Hematopoietic multipotent progenitor cell treated with erythropoietin and hydrocortisone succinate and interleukin-3 and kit ligand, for 17 days (in vitro differentiated cells): ENCODE measurements at places on chromosomes 1 and 21.
A peak's percentile ranks its signal among the peaks of the same experiment; 100 is the strongest.

- DNase-seq: no peak
Observed at GRCh38 chr1:186678155-186678554, 2.1 kb downstream of the PTGS2 start.

DNA sequence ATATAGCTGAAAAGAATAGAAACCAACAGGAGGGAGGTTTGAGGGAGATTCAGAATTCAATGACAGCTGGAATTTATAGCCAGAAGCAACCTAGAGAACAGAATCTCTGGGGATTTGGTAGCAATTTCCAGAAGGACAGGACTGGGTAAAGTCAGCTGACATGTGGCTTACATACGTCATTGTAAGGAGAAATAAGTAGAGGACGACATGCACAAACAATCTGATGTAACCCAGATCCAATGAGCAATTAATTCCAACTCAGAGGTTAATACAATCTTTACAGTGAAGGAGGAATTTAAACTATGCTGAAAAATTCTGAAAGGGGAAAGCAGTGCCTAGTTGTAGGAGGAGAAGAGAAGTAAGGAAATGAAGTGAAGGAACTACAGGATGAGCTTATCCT is 383.9 kb downstream of the PTBP2 start:
- no peak for DNase-seq

- no peak for DNase-seq
Observed at GRCh38 chr1:78787544-78787943, 137.9 kb downstream of the IFI44 start.

- DNase-seq: no peak
Observed at GRCh38 chr1:151001602-151002001, 5.1 kb downstream of the MINDY1 start.

DNA sequence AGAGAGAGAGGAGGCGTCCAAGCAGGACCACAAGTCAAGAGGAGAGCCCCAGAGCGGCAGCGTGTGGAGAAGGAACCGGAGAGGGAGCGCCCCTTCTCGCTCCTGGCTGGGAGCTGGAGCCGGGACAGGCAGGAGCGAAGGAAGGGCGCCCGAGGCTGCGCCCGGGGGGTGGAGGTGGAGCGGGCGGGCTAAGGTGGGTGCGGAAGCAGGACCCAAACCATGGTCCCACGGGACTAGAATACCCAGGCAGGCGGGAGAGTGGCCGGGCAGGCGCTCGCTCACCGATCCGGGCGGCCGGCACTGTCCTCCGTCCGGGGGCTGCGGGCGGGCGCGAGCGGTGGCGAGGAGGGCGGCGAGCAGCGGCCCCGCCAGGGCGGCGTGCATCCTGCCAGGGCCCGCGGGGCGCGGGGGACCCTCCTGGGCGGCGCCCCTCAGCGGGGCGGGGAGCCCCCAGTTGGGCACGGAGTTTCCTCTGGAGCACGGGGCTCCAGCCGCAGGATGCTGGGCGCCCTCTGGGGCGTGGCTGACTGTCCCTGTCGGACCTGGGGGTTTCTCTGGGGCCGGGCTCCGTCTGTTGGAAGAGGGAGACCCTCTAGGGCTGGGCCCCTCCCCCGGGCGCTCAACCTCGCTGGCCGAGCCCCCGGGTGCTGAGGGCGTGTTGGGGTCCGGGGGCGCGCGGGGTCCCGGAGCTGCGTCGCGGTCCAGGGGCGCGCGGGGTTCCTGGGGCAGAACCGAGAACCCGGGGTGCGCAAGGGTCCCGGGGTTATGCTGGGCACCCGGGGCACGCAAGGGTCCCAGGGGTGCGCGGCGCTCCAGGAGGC is 569 bp downstream of the TRABD2B start:
- DNase-seq: no peak

DNA sequence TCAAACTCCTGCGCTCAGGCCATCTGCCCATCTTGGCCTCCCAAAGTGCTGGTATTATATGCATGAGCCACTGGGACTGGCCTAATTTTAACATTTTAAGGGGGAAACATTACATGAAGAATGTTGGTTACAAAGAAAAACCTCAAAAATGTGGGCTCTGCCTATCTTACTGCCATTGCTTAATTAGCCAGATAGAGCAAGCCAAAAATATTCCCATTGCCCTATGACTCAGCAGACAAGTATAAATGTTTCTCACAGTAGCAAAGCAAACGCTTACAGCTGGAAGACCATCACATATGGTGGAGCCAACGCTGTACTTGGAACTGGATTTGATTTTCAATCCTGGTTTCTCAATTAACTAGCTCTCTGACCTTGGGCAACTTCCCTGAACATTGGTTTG is 502.0 kb downstream of the SMYD3 start:
- DNase-seq: no peak

- DNase-seq: no peak
Observed at GRCh38 chr1:22808186-22808675, 97.6 kb downstream of the EPHB2 start.

DNA sequence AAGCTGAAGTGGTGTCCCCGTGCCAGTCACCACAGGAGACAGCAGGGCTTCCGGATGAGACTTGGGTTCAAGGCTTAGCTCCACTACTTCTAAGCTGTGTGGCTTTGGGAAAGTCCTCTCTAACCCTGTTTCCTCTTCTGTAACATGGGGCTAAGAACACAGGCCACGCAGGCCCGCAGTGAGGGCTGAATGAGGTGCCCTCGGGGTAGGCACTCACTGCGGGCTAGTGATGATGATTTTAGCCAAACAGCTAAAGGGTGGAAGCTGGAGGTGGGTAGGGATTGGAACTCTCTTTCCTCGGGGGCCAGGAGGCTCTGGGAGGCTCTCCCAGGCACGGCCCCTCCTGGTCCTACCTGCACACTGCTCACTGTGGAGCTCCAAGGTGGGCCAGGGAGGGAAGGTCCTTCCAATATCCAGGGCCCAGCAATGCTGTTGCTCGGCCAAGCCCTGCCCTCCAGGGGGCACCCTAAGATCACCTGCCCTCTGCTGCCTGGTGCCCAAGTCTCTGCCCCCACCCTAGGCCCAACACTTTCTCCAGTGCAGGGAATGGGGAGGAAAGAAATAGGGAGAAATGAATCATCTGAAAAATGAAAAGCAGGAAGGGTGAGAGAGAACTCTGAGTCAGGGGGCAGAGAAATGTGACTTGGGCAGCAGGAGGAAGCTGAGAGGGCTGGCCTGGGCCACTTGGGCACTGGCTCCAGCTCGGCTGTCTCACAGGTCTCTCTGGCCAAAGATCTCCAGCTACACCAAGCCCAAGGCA is 19.2 kb upstream of the EVA1B start:
- DNase-seq: peak; percentile 81

- DNase-seq: peak; percentile 39
Observed at GRCh38 chr1:155261493-155261851, 688 bp downstream of the SCAMP3 start.

DNA sequence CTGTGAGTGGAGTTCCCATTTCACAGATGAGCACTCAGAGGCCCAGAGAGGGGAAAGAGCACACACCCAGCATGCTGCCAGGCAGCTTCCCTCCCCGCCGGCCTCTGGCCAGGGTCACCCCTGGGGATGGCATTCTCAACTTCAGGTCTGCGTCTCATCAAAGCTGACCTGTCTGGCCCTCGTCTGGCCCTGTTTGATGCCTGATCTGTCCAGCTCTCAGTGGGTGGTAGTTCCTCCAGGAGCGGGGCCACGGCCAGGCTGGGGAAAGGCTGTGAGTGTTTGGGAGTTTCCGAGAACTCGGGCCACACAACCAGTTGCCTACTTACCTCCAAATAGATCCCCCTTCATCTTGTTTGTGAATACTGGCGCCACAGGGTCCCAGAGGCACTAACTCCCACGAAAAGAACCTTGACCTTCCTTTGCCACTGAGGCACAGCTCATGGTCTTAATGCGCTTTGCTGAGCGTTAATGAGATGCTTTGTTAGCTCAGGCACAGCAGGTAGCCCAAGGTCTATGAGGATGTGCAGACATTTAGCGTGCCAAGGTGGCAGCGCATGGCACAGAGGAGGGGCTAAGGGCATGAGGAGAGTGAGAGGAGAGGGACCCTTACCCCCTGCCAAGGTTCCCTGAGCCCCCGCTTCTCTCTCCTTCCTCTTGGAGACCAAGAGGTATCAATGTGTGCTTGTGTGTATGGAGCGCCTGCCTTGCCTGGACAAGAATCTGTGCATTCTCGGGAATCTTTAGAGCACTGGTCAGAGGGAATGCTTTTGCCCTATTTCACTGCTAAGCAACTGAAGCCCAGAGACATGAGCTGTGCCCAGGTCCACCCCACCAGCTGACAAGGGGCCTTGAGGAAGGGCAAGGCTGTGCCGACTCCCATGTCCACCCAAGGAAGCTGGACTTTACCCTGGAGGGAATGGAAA is 61.2 kb downstream of the DISP3 start:
- DNase-seq: no peak

- DNase-seq: no peak
Observed at GRCh38 chr21:14987370-14988170, 77.2 kb downstream of the NRIP1 start.

GRCh38 chr1:83998205-83998497 is 781 bp downstream of the TTLL7 start:
- DNase-seq: no peak

- no peak for DNase-seq
Observed at GRCh38 chr1:88557014-88557413, 127.1 kb upstream of the PKN2 start.

DNA sequence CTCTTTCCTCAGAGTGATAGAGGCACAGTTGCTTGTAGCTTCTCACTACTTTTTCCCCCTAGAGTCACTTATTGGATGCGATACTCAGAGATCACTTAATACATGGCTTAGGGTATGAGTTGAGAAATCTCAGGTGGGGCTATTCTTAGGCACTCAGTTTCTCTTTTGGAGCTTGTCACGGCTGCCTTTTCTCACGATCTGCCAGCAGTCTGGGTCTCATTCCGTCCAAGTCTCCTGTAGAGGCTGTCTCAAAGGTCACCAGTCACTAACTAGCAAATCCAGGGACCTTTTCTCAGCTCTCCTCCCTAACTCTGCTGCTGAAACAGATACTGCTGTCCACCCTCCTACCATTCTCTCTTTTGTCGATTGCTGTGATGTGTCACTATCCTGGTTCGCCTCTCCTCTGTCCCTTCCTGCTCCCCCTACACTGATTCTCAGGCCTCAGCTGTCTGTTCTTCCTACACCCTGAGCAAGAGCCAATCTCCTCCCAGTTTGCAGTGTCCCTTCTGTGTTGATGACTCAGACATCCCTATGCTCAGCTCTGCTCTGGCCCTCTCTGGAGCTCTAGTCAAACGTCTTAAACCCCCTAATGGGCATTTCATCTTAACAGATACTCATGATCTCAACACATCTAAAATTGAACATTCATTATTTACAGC is 12.4 kb downstream of the ATP1A2 start:
- DNase-seq: no peak

DNA sequence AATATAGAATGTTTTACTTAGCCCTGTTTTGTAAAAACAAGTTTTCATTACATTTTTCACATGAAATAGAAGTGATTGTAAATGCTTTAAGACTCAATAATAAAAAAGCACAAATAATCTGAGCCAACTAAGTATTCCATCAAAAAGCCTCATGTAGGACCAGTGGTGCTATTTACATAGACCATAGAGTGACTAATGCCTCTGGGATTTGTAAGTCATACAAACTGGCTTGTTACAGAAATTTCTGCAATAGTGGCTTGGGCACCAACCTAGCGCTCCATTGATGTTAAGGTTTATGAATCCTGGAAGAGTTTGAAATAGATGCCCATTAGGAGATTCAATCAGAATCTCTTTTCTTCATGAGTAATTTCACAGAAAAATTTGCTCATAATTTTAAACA is 31.9 kb downstream of the ZMYM1 start:
- DNase-seq: no peak

DNA sequence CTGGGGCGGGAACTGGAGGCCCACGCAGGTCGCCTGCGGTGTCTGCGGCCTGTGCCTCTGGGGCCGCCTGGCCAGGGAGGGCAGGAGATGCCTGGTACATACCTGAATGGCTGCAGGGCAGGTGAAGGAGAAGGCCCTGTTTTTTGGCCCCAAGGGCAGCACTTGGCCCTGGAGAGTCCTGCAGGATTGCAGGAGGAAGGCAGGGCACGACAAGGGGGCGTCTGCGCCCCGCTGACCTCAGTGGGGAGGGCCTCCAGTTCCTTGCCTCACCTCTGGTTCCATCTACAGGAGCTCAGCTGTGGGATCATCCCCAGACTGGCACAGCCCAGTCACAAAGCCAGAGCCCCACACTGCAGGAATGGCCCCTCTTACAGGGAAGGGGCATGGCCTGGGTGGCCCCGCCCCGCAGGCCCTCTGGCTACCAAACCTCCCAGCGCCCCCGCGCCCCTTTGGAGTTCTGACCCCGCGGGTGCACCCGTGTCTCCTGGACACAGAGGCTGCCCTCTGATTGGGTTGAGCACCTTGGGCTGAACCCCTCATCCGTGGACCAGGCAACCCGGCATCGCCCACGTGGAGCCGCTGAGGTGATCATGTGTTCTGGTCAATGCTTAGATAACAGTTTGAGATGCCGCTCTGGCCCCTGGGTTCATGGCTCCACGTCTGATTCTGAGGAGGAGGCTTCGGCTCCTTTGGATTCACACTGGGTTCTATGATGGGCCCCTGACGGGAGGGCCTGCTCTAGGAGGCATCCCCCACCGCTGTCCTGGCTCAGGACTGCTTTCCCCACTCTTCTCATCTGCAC is 1.3 kb upstream of the PEX10 start:
- no peak for DNase-seq

- DNase-seq: no peak
Observed at GRCh38 chr1:198667186-198667585, 28.3 kb downstream of the PTPRC start.

DNA sequence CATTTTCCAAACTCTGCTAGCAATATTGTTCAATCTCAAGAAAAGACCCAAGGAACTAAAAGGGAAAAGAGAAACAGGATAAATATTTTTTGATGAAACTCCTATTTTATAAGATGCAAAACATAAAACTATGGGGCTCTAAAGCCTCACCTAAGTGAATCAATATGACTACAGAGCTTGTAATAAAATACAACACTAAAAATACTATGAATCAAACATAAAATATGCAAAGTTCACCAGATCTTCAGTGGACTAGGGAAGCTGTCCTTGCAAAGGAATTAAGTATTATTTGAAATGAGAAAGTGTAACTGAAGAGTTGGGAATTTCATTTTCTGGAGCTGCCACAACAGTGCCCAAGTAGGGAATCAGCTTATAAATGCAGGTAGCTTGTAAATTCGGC is 124.5 kb downstream of the CRB1 start:
- DNase-seq: no peak

- DNase-seq: no peak
Observed at GRCh38 chr1:209609041-209609790, 25.7 kb downstream of the CAMK1G start.

GRCh38 chr1:54615531-54616279 is 7.6 kb downstream of the FAM151A start:
- DNase-seq: no peak
